ENCODE measurements at places on chromosomes 1 and 21.

DNA sequence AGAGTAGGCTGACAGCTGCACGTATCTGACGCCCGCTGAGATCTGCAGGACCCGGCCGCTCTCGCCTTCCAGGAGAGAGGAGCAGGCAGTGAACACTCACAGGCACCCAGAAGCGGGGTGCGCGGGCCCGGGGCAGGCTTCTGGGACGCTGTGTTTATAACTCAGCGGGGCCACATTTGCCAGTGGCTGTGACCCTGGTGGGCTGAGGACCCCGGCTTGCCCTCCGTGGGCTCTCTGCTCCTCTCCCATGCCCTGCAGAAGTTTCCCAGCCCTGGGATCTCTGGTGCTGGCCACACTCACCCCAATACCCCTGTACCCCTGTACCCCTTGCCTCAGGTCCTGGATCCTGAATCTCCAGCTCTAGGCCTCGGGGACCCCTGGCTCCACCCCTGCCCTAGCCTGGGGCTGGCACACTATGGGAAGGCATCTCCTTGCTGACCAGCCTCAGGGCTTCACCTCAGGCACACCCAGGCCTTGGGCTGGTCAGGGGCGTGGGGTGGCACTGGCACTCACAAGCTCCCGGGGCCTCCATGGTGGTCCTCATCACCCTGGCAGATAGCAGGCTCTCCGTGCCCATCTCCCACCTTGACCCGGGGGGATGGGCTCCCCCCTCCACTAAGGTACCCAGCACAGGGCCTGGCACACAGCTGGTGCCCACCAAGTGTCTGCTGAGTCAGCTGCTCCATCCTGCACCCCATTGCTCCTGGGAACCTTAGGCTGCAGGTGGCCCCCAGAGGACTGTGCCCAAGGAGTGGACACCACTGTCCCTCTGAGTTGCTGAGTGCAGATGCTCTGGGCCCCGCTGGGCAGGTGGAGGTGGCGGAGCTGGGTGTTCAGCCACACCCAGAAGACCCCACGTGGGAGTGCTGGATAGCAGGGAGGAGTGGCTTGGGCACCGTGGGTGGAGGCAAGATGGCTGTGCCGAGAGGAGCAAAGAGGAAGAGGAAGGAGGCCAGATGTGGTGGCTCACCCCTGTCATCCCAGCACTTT is 32.4 kb downstream of the MORN1 start:
- peak; percentile 46 for DNase-seq

DNA sequence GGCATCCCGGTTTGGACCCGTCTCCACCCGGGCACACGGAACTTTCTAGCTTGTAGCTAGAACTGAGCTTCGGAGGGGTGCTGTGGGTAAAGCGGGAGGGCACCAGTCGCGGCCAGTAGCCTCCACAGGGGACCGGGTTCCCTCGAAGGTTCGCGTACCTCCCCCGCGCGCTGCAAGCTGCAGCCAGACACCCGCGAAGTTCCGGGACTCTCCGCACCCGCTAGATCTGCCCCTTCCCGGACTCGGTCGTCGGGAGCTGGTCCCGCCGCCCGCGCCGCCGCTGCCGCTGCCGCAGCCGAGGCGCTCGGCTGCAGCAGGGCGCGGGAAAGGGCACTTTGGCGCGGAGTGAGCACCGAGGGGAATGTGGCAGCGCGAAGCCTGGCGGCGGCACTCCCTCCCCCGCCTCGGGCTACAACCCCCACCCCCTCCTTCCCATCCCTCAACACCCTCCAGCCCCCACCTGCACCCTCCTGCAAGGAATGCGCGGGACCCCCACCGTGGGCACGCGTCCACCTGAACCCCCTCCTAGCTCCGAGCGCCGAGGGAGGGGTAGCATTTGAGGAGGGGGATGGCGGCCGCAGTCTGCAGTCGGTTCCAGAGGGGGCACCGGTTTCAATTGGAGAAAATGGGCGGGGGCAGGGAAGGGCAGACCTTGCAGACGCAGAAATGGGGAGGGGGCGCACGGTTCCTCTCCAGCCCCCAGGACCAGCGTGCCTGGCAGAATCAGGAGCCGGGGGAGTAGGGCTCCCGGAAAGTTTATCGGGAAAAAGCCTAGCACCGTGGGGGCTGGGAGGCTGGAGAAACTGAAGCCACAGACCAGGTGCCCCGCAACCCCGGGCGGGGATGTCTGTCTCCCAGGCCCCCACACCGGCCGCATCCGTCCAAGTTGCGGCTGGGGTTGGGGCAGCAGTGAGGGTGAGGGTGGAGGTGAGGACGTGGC is 968 bp downstream of the CSMD2 start:
- no peak for DNase-seq

DNA sequence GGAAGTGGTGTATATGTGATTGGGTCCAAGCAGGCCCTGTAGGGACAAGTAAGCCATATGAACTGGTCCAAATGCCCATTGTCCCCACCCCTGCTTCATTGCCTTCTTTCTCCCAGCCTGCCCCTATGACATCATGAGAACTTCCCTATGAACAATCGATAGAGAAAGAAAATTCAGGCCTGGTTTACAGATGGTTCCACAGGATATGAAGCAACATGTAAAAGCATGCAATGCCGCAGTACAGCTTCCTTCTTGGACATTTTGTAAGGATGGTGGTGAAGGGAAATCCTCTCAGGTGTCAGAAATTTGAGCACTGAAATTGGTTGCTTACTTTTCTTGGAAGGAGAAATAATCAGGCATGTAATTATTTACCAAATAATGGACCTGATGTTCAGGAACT is 581.7 kb downstream of the MRPL39 start:
- DNase-seq: no peak

DNA sequence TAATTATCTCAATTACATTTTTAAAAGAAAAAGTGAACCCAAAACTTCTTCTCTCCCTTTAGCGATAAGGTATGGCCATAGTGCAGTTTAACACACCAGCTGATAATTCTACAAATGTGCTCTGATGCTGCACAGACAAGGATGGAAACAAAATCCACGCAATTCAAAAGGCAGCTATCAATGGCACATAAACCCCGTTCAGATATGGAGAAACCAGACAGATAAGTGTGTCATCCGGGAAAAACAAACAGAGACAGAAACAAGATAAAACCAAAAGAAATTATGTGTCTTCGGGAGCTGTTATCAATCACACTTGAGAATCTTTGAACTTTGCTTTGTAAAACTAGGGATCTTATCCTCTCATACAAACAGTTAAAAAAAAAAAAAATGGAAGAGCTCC is 73.6 kb downstream of the SIPA1L2 start:
- DNase-seq: no peak

DNA sequence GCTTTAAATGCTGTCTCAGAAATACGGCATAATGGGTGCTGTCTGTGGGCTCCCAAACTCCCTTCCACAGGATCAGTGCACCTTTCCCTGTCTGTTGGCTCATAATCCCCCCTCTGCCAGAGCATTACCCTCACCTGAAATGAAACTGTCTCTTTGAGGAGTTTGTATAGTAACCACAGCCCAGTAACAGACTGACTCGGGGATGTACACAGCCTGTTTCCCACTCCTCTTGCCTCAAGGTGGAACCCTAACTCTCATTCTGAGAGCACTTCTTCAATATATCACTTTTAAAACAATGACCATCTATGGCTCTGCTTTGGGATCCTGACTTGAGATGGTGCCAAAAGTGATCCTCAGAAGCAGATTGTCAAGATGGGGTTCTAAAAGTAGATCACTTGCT is 332.5 kb downstream of the AMY1C start:
- DNase-seq: no peak

GRCh38 chr1:180540697-180541594 is 17.8 kb upstream of the OVAAL start:
- DNase-seq: no peak

- DNase-seq: peak; percentile 90
Observed at GRCh38 chr1:151510957-151511635, at the start of gene CGN. TSS of gene CGN (plus strand) at chr1:151511387. CDS start at chr1:151518520, 7,133 bp downstream.

DNA sequence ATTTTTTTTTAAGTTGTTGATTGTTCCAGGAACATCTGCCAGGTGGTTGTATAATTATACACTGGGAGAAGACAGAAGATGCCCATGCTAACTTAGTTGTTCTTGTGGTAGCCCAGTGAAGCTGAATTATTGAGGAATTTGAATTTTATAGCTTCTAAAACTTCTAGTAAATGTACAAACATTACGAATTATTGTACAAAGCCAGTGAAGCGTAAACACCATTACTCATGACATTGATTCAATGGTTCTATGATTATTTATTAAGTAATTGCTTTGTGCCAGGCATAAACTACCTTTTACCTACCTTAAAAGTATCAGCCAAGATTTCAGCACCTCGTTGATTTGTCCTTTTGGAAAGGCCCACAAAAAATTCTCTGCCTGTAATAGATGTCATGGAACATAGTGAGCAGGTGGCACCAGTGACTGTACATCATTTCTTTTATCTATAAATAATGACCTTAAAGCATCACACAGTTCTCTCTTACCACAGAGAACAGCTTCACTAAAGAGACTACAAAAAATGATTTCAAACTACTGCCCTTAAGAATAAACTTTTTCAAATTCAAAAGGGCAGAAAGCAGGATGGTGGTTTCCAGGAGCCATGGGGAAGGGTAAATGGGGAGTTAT is 74.9 kb upstream of the BCL10 start:
- no peak for DNase-seq

- DNase-seq: no peak
Observed at GRCh38 chr1:62209931-62210595, 15.4 kb downstream of the L1TD1 start.

- no peak for DNase-seq
Observed at GRCh38 chr21:37845535-37845934, 70.7 kb downstream of the KCNJ6 start.

DNA sequence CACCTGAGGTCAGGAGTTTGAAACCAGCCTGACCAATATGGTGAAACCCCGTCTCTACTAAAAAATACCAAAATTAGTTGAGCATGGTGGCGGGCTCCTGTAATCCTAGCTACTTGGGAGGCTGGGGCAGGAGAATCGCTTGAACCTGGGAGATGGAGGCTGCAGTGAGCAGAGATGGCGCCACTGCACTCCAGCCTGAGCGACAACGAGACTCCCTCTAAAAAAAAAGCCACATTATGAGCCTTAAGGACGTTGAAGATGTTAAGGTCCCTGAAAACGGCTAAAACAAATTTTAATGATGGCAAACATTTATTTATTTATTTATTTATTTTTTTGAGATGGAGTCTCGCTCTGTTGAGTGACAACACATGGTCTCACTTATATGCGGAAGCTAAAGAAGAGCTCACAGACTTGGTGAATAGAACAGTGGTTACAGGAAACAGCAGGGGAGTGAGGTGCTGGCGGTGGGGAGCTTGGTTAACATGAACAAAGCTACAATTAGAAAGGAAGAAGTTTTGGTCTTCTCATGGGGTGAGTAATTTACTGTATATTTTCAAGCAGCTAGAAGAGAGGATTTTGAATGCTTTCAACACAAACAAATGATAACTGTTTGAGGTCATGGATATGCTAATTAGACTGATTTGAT is 47.1 kb downstream of the TCP10L start:
- no peak for DNase-seq

DNA sequence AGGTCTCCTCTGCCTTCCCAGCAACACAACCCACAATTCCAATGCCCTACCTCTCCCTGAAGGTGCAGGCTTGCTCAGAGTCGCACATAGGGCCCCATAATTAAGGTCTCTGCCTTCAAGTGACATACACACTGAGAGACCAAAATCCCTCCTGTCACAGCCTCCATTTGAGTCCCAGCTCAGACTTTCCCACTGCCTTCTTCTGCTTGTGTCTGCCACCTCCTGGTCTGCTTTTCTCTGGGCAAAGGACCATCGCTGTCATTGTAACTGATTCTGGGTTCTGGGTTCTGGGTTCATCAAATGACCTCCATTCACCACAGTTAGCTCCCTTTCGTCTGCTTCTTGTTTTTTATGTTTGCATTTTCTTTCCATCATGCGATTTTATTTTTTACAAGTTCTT is 119.2 kb upstream of the ATP1B1 start:
- DNase-seq: no peak

- DNase-seq: no peak
Observed at GRCh38 chr21:27425172-27425571, 458.3 kb upstream of the ADAMTS5 start.

DNA sequence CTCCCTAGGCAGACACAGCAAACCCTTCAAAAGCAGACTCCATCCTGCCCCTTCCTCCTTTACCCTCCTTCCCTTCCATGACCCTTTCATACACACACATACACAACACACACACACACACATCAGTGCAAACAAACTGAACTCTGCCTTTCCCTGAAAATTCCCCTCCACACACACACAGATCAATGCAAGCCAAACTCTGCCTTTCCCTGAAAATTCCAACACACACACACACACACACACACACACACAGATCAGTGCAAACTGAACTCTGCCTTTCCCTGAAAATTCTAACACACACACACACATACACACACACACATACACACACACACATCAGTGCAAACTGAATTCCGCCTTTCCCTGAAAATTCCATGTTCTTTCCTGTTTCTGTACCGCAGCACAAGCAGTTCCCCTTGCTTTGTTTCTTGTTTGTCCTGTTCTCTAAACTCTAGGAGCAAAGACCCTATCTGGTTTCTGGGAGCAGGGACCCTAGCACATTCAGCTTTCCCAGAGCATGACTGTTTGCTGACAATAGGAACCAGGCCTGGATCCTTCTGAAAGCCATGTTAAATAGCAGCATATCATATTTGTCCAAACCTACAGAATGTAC is 91.0 kb downstream of the PTPN14 start:
- DNase-seq: no peak

- DNase-seq: no peak
Observed at GRCh38 chr1:219215477-219215876, 41.8 kb downstream of the LYPLAL1 start.
